ENCODE measurements at places on chromosomes 3 and 15.

GRCh38 chr15:99371180-99372103 lies 120.2 kb downstream of the LRRC28 start:
- no peak for DNase-seq

- DNase-seq = no peak
Observed at GRCh38 chr15:91922646-91923547, 69.4 kb downstream of the SLCO3A1 start.

GRCh38 chr15:100201376-100202280 lies 140.1 kb downstream of the ADAMTS17 start:
- DNase-seq = no peak

- no peak for DNase-seq
Observed at GRCh38 chr15:95284933-95285421, 1045.5 kb upstream of the NR2F2 start.

DNA sequence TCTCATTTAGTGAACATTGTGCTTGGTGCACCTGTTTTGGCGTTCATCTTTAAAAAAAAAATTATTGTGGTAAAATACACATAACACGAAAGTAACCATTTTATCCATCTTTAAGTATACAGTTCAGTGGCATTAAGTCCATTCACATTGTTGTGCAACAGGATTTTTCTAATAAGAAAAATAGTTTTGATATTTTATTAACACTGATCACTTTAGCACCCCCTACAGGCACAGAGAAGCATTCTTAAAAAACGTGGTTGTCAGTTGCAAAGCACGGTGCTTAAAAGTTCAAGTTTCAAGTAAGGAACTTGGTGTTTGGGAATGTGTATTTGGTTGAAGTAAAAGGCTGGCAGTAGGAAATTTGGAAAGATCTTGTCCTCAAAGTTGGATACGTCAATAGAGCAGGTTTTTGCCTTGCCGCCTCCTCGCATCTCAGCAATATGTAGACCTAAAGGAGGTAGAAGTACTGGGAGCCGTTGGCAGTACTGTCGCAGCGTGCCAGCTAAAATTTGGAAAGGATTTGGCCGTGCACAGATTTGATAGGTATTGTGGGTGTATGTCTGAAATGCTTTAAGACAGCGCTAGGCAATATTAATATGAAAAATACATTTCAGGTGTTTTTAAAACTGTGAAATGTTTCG lies 110.4 kb downstream of the LRRC28 start:
- DNase-seq = no peak
